NCI-H187 (cell line): ENCODE measurements at places on chromosomes 1 and 21.

DNA sequence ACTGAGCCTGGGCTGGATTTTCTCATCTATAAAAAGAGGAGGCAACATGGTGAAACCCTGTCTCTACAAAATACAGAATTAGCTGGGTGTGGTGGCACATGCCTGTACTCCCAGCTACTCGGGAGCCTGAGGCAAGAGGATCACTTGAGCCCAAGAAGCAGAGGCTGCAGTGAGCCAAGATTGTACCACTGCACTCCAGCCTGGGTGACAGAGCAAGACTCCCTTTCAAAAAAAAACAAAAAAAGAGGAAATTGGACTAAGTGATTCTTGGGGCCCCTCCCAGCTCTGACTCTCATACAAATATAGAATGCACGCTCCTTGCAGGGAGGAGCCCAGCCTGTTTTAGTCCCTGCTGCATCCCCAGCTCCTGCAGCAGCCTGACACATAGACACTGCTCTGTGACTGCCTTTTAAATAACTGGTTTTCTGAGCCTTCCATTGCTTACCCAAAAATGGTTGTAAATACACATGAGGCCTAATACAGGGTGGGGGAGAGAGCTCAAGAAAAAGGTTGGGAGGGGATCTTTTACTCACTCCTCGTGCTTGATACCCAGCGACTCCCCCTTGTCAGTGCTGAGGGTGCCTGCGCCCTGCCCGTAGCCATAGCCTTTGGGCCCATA, 17.2 kb downstream of the CSRP1 start:
- no peak for DNase-seq

- DNase-seq: no peak
Observed at GRCh38 chr1:41382480-41383090, 21.4 kb downstream of the FOXO6 start.

DNA sequence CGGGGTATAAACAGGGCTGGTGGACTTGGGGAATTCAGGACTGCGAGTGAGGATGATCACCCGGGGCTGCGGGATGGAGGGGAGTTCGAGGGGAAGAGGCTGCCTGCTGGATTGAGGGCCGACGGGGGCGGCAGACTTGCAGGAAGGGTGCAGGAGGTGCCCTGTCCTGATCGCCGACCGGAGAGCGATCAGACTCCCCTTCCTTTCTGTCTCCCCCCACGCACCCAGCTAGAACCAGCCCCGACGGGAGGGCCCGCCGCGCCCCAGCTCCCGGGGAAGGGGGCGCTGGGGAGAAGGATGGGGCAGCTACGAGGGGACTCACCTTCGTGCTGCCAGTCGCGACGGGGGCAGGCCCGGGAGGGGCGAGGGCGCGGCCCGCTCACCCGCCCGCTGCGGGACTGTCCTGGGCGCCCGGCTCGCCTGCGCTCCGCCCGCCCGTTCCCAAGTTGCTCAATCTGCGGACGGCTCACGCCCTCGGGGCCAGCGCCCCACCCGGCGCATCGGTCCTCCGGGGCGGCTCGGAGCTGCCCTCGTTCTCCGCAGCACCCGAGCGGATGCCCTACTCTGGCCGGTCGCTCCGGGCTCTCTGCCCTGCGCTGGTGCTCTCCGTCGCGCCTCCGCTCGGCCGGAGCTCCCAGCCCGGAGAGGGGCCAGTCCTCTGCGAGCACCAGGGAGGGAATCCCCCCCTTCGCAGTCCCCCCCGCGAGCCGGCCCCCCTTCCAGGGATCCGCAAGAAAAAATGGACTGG, at the start of gene RSPO1:
TSS of gene RSPO1 (minus strand) at position 649 of the 748 bp plus-strand sequence. CDS start 5,231 bp downstream, outside the sequence.
- DNase-seq: no peak

DNA sequence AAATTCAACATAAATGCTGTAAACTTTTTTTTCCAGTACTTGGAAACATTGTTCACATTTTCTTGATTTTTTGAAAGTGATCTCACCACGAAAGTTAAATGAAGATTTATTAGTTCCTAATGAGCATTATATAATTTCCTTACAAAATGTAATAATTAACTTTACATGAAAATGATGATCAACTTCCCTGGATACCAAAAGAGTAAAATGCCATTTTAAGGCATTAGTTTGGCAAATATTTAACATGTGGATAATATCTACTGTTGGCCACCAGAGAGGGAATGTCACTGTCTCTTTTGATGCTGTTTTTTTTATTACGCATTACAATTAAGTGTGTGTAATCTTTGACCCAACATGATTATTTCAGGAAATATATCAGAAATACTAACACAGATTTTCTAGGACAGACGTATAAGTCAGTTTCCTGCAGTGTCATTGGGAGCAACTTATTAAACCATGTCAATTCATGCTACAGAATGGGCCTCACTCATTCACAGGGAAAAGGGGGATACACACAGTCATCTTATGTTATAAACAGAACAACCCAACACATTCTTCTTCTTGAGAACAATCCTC, 903.9 kb upstream of the ADGRL2 start:
- DNase-seq: no peak

DNA sequence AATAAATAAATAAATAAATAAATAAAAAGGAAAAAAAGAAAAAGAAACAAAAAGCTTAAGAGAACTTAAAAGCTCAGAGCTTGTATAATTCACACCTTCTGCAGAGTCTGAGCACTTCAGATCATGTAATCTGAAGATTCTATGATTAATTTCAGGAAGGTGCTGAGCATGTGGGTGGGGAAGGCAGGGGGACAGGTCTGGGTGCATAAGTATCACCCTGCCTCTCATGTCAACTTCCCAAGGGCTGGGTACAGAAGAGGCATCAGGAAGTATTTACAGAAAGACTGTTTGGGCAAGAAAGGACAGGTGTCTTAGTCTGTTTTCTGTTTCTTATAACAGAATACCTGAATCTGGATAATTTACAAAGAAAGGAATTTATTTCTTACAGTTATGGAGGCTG, 20.4 kb upstream of the PADI2 start:
- DNase-seq: no peak

DNA sequence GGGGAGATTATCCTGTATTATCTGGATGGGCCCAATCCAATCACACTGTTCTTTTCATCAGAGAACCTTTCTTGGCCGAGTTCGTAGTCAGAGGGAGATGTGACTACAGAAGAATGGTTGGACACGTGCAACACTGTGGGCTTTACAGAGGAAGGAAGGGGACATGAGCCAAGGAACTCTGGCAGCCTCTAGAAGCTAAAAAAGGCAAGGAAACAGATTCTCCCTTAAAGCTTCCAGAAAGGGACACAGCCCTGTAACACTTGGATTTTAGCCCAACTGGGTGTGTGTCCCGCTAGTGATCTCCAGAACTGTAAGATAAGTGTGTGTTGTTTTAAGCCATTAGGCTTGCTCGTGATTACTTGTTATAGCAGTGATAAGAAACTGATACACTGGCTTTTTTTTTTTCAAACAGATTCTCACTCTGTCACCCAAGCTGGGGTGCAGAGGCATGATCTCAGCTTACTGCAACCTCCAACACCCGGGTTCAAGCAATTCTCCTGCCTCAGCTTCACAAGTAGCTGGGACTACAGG, 53.9 kb upstream of the FBXO28 start:
- no peak for DNase-seq

DNA sequence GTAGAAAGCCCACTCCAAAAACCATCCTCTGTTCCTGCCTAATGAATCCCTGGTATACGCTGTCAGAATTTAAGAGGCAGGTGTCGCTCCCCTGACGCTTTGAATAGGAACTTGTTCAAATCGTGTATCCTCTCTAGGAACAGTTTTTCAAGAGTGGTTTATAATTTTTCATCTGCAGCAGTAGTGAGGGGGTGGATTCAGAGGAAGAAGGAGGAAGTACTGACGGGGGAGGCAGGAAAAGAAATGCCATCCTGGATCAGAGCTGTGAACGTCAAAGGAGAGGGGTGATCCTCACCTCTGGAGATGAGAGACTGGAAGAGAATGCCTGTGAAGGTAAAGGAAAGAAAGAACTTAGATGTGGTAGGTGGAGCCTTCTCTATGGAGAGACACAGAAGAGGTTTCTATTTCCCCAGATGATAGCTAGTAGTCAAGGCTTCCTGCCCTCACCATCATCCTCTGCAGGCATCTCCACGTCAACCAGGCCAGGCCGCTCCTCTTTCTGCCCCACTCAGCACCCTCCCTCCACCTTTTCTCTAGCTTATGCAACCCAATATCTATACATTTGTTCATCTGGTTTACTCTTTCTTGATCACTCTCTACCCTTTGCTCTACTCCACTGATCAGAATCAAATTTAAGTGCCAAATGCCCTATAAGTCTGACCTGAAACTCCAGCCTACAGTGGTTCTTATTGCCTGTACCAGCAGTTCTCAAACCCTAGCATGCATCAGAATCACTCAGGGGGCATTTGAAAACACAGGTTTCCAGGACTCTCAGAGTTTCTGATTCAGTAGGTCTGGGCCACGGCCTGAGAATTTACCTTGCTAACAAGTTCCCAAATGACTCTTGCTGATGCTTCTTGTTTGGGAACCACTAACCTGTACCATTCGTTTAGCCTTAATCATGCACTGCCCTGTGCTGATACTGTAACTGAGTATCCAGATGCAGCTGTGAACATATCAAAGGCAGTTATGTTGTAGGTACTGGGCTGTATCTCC, 13.1 kb upstream of the BCL9 start:
- no peak for DNase-seq

GRCh38 chr1:48005253-48006117, 8.3 kb upstream of the TRABD2B start:
- DNase-seq: no peak

- DNase-seq: no peak
Observed at GRCh38 chr1:175564119-175564518, 179.3 kb downstream of the TNR start.

GRCh38 chr1:212652609-212653008, 44.0 kb downstream of the ATF3 start:
- DNase-seq: no peak

- no peak for DNase-seq
Observed at GRCh38 chr21:33078907-33079582, 9.1 kb downstream of the OLIG1 start.

DNA sequence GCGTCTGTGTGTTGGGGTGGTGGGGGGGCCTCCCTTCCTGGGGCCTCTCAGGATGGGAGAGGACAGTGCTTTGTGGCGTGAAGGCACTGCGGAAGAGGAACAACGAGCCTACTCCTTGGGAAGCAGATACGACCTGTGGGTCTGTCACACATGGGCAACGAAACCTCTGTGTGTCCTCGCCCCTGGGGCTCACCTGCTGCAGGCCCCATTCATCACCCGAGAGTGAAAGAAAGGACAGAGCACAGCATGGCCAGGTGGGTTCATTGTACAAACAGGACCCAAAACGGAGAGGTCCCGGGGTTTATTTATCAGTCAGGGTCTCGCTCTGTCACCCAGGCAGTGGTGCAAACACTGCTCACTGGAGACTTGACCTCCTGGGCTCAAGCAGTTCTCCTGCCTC, 40.1 kb upstream of the LIN9 start:
- DNase-seq: no peak

DNA sequence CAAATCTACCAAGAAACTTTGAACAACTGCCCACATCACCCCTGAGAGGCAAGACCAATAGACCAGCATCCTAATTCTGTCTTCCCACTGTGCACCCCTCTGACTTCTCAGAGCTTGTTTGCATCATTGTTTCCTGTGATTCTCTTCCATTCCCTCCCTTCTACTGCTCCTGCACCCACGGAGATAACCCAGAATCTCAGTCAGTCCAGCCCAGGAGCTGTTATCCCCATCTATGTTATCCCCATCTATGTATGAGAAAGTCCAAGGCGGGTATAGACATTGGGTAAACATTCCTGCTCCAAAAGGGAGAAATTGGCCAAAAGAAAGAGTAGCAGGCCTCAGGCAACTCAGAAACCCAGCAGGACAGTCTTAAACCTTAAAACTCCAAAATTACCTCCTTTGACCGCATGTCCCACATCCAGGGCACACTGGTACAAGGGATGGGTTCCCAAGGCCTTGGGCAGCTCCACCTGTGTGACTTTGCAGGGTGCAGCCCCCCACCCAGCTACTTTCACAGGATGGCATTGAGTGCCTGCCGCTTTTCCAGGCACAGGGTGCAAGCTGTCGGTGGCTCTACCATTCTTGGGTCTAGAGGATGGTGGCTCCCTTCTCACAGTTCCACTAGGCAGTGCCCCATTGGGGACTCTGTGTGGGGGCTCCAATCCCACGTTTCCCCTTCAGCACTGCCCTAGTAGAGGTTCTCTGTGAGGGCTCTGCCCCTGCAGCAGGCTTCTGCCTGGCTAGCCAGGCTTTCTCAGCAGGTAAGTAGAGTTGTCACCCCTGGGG, 414.8 kb downstream of the NPHP4 start:
- no peak for DNase-seq

GRCh38 chr1:12464598-12465056, 153.4 kb downstream of the DHRS3 start:
- no peak for DNase-seq

DNA sequence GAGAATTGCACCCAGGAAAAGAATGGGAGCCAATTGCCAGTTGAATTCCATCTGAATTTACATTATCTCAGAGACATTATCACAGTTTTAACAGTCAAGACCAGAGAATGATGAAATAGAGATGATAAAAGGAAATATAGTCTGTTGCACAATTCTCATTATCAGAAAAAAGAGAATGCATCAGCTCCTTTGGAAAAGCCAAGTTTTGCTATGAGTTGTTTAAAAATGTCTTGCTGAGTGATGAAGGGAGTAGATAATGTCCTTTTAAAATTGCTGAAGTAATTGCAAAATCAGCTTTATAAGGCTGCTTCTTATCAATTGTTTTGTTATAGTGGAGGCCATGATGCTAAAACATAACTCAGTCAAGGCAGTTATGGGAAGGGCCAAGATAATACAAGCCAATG, 37.9 kb upstream of the EEIG2 start:
- DNase-seq: no peak

DNA sequence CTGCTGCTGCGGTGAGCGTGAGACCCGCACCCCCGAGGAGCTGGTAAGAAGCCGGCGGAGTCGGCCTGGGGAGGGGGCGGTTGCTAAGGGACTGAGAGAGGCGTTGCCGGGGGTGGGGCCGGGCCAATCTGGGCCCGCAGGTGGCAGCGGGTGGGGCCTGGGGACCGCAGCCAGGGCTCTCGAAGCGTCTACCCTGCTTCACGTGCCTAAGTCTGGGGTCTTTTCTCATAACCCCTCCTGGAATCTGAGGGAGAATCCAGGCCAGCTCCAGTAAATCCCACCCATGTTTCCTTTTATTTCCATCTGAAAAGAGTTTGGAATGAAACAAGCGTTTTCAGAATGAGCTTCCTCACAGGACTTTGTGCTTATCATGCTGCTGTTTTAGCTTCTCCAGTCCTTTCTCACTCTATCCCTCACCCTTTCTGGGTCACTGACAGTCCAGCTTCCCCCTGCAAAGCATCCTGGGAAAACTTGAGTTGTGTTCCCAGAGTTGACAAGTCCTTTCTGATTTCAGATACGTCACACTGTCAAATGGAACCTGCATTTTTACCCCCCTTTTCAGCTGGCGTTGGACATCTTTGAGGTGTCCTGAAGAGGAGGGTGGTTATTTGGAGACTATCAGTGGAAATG, 431 bp downstream of the CLCN6 start:
- DNase-seq: no peak

GRCh38 chr21:26847921-26848320, 2.7 kb upstream of the ADAMTS1 start:
- DNase-seq: no peak

DNA sequence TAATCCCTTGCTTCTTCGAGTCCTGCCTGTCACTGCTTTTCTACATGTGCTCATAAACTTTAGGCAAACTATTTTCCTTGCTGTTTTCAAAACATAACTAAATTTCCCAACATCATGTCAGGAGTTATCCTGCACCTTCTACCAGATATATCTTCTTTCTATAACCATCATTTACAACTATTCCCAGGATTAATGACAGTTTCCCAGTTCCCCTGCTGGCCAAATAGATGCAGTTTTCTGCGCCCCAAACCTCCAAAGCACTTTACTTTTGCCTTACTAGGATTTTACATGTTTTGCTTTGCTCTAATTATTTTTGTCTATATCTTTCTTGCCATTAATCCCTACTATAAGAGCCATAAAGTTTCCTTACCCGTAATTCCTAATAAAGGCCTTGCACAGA, 122.5 kb downstream of the GLUL start:
- no peak for DNase-seq
